ENCODE measurements at places on chromosomes 6 and 20.
A peak's percentile ranks its signal among the peaks of the same experiment; 100 is the strongest.

DNA sequence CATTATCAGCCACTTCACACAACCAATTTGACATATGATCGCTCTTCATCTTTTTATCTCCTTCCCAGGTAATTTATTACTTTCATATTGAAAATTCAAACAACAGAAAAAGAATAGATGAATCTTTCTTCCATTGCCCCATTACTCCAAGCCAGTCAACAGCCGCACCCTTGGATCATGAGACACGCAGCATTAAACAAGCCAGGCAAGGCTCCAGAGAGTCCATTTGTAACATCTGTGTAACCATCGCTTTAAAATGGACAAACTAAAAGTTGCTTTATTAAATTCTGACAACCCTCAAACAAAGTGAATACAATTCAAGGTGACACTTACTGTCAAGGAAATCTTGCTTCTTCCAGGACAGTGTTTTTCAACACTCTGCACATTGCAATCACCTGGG, 200.3 kb downstream of the EPM2A start:
- no peak for DNase-seq

DNA sequence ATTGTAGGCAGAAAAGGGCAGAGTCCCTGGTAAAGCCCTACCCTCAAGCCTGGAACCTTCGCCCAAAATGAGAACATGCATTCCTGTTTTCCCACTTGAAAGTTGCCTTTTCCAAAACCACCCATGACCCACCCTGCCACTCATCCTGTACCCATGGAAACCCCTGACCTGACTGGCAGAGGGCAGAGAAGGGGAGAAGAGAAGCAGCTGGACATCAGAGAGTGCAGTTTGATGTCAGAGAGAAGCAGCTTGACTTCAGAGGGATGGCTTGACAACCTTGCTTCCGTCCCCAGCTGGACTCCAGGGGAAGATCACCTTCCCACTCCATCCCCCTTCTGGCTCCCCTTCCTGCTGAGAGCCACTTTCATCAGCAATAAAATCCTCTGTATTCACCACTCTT, 123.6 kb upstream of the SHLD1 start:
- no peak for DNase-seq

DNA sequence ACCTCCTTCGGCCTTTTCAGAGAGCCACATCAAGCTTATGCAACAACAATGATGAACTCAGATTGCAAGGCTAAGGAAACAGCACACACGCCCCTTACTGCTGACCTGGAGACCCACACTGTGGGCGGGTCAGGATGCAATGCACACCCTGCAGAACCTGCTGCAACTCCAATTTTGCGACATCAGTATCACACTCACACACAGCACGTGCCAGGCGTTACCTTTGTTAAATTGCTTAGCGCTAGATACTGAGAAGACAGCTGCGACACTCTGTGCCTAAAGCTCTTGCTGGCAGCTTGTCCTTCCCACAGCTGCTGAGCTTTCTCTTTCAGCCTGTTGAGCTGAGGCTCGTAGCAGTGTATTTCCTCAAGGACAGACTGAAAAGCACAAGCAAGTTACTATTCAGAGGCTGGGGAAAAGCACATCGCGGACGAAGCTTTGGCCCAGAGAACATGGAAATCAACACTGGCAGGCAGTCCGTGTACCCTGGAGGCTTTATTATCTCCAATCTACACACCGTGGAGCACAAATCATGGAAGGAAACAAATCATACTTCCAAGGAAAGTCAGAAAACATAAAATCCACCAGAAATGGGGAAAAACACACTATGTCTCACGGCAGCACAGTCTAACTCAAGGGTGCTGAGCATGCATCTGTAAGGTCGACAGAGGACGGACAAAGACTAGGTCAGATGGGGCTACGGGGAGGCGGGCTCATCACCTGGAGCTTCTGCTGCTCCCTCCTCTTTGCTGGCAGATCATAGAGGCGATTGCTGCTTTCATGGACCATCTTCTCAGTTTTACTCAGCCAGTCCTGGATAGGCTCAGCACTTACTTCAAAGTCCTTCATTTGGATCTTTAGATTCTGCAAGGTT, 268.2 kb downstream of the SYNE1 start:
- no peak for DNase-seq

DNA sequence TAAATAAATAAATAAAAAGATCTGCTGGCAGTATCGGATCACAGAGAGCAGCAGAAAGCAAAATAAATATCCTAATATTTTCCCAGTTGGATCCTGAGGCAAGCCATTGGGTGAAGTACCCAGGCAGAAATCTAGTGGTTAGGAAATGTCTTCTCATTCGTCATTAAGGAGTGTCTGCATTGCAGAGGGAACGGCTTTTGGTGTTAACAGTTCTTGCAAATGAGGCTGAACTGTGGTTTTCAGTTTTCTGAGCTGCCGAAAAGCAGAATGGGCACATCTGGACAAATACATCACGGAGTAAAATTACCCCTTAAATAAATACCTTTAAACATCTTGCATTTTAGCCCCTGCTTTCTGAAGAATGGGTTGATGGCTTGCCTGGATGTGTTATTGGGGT, 82.3 kb upstream of the MPC1 start:
- DNase-seq: no peak

DNA sequence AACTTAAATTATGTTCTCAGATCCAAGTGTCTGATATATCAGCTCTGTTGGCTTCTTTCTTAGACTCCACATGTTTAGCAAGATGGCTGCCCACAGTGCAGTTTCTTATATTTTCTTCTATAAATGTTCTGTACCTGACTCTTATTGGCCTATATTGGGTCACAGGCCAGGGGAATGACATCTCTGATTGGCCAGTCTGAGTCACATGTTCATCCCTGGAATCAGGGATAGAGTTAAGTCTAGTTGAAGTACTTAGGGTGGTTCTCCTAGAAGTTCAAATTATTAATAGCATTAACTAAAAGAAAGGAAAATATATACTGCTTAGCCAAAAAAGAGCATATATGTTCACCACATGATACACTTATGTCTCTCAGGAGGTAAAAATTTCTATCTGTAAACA, 105.3 kb upstream of the SLC22A16 start:
- DNase-seq: no peak

DNA sequence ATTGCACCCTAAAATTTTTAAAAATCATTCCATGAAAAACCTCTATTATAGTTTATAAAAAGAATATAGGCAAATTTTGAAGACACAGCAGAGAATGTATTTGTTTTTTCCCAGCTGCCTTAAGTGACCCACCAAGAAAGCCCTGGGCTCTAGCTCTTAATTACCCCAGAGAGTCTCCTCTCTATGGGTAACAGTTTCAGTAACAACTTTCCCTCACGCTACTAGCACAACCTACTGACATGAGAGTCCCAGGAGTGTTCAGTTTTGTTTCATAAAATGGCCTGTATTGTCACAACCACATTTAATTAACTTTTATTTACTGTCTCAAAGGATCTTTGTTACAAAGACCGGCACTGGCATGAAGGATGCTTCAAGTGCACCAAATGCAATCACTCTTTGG, 41.5 kb downstream of the FHL5 start:
- no peak for DNase-seq

DNA sequence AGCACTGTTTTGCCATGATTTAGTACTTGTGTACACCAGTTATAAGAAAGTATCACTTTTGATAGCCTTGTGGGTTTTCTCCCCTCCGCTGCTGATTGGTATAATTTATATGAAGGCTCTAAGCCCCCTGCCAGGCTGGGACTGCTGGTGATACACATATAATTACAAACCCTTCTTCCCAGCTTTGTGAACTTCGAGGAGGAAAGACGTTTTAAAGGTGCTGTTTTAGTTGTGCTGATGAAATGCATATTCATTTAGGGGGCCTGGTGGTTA, 246.2 kb downstream of the TAF4 start:
- no peak for DNase-seq

DNA sequence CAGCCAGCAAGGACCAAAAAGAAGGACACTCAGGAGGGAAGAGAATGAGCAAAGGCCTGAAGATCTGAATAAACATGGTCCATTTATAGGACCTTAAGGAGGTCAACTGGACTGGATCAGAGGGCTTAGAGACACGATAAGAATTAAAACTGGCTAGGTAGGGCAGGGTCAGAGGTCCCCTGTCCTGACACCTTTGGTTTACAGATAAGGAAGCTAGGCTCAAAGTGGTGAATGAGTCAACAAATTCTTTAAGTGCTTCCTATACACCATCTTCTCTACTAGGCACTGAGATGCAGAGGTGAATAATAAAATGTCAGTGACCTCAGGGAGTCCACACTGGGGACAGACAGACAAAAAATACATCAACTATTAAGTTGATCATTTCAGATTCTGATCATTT, 70.3 kb downstream of the HIVEP2 start:
- DNase-seq: no peak

DNA sequence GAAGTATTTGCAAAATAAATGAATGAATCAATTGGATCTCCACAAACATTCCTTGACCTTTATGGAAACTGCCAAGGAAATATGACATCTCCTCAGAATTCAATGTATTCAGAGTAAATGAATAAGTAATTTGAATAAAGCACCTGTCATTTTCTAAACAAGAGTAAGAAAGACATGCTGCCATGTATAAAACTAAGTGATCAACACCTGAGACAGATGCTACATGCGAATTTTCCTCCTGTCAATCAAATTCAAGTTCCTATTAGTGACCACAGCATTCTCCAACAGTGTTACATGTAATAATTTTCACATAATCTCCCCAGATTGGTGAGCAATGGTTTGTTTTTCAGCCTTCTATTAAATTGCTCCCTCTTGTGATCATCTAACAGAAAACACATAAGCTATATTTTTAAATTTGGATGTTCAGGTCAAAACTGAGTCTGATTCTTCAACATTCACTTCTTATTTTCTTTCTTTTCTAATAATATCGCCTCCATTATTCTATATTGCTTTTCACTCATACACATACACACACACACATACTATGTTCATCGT, 163.2 kb upstream of the RNF217 start:
- no peak for DNase-seq

DNA sequence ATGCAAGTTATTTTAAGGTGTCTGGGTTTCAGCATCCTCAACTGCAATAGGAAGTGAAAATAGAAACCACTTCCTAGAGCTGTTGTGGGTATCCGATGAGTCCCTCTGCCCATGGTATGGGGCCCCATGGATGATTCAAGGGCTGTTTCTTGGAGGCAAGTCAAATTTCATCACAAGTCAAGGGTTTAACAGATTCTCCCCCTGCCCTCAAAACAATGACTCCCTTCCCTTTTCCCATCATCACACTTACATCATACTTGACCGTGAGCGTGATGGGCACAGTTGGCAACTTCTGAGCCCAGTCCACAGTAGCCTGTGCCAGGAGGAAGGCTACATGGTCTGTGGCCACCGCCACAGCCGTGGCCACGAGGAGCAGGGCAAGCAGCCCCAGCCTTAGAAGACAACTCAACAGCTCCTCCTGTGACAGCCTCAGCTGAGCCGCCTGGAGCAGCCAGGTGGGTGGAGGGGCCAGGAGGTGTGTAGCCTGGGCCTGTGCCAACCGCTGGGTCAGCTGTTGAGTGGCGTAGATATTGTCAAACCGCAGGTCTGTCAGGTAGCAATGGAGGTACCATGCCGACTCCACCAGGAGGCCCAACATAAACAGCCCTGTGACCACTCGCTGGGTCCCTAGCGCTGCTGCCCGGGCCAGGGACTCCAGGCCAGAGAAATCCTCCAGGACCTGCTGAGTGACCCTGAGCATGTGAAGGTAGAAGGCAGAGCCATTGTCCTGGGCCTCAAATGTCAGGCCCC, 5.2 kb downstream of the OCSTAMP start:
- DNase-seq: peak; percentile 13

DNA sequence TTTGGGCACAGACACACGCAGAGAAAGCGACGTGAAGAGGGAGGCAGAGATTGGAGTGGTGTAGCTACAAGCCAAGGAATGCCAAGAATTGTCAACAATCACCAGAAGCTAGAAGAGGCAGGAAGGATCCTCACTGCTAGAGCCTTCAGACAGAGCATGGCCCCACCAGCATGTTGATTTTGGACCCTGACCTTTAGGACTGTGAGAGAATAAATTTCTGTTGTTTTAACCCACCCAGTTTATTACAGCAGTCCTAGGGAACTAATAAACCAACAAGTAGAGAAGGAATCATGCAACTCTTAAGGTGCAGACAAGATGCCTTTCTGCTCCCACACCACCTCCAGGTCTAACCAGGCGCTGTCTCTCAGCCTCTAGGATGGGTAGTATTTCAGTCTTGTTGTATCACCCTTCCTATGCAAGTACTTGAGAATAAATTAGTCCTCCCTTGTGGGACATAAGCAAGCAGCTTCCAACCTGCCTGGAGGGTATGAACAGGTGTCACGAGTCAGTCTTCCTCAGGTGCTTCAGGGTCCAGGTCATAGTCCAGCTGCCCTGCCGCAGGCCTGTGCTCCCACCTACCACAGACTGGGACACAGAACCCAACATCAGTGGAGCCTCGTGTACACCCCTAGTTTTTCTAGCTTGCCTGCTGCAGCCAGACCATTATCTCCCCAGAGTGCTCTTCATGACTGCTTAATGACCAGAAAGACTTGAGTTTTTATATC, 46.4 kb upstream of the CCN2 start:
- DNase-seq: no peak

GRCh38 chr6:112475083-112475482, 128.0 kb downstream of the RFPL4B start:
- DNase-seq: no peak

Measured in CD4-positive, alpha-beta T cell treated with Interleukin-6 at 100 ng/mL for 8 hours (primary cell).